ENCODE measurements at places on chromosomes 7 and 10. TPM values are rescaled to one million over a fixed set of nuclear protein-coding genes. Genes with fewer than 3 reads are reported as not detected.

The AHCYL2 gene
- 11.0 TPM for total RNA-seq

The PPRC1 gene
- total RNA-seq: 49.9 TPM

The MKI67 gene
- total RNA-seq: 101 TPM

The MMD2 gene
- not detected for total RNA-seq

The FAM13C gene
- total RNA-seq: not detected

GRCh38 chr7:32921896-32922295 is 30.3 kb upstream of the KBTBD2 start:
- DNase-seq: peak; percentile 68

Data from endothelial cell of umbilical vein (primary cell).